ENCODE measurements at places on chromosomes 5 and 9. TPM values are rescaled to one million over a fixed set of nuclear protein-coding genes. Genes with fewer than 3 reads are reported as not detected.

Gene PTGES
- total RNA-seq = 8.9 TPM

- no peaks in the 10 kb centered on the region for H3K36me3 ChIP-seq
- H3K27ac ChIP-seq = peak overlapping the region; percentile 74
- peak overlapping the region; percentile 26 for H3K4me3 ChIP-seq
- no peak for DNase-seq
- no peaks in the 10 kb centered on the region for H3K27me3 ChIP-seq
Observed at GRCh38 chr5:36279054-36279698, 22.5 kb downstream of the RANBP3L start.

Gene RIOK2
- total RNA-seq = 3.7 TPM

Gene PIP5K1B
- 0.85 TPM for total RNA-seq

Gene RGS7BP
- 9.2 TPM for total RNA-seq

Gene TMEM252
- not detected for total RNA-seq

- no peaks in the 10 kb centered on the region for H3K4me1 ChIP-seq
- no peaks in the 10 kb centered on the region for H3K36me3 ChIP-seq
- H3K27me3 ChIP-seq = no peaks in the 10 kb centered on the region
- DNase-seq = no peak
Observed at GRCh38 chr5:97531549-97531948, 348.5 kb upstream of the RIOK2 start.

Gene ECM2
- 20.1 TPM for total RNA-seq

GRCh38 chr9:85162822-85163221 lies 493.3 kb downstream of the NTRK2 start:
- H3K27ac ChIP-seq = no peak overlapping the region
- no peaks in the 10 kb centered on the region for H3K27me3 ChIP-seq
- H3K4me1 ChIP-seq = no peaks in the 10 kb centered on the region
- no peak for DNase-seq

GRCh38 chr5:93532370-93532769 lies 48.6 kb downstream of the NR2F1-AS1 start:
- no peak for DNase-seq
- no peaks in the 10 kb centered on the region for H3K27me3 ChIP-seq
- no peak overlapping the region for H3K27ac ChIP-seq
- H3K4me3 ChIP-seq = no peak overlapping the region
- H3K4me1 ChIP-seq = no peaks in the 10 kb centered on the region

DNA sequence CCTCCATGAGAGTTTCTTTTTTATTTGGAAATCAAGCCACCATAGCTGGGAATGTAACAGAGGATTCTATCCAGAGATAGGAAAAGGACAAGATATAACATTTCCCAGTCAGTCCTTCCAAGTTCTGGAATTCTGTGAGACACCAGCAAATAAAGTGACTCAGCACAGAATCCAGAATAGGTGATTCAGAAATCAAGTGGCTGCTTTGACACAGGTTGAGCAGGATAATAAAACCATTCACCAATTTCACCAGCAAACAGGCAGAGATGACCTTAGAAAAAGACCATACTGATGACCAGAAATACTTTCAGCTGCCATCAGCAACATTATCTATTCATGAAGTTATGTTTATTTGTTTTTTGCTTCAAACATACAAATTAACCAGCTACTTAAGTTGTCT lies 491.5 kb upstream of the TUSC1 start:
- H3K4me1 ChIP-seq = no peaks in the 10 kb centered on the region
- no peaks in the 10 kb centered on the region for H3K36me3 ChIP-seq
- no peaks in the 10 kb centered on the region for H3K27me3 ChIP-seq
- no peak overlapping the region for H3K27ac ChIP-seq

DNA sequence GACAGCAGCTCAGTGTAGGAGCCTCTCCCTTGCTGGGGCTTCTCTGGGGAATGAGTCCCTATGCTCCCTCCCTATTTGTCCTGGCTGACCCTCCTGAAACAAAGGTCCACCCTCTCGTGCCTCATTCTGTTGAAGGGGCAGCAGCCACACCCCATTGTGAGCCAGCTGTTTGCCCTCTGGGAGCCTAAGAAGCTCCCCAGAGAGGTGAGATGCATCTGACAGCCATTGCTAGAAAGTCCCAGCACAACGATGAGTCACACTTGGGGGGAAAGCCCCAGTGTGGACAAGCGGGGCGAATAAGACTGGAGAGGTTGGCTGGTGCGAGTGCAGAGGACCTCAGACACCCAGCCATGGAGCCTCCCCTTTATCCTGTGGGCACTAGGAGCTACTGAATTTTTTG lies 101.4 kb downstream of the PPARGC1B start:
- no peaks in the 10 kb centered on the region for H3K4me1 ChIP-seq
- H3K27ac ChIP-seq = no peak overlapping the region
- H3K36me3 ChIP-seq = no peaks in the 10 kb centered on the region

Data from ascending aorta (tissue), 2 donors.